ENCODE measurements at places on chromosomes 16 and 17.

- no peak for DNase-seq
Observed at GRCh38 chr17:83100220-83100852, 20.9 kb downstream of the METRNL start.

- DNase-seq: no peak
Observed at GRCh38 chr17:60959696-60960095, 282.0 kb downstream of the BCAS3 start.

DNA sequence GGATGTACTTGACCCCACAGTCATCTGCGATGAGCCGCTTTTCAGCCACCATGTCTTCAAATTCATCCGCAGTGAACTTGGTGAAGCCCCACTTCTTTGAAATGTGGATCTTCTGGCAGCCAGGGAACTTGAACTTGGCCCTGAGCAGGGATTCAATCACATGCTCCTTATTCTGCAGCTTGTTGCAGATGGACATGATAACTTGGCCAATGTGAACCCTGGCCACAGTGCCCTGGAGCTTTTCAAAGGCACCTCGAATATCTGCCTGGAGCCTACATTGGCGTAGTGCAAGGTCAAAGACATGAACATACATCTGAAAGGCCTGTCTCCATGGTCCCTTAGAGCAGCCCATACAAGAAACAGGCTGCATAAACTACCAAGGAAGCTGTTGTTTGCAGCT lies 1.8 kb upstream of the TENT4B start:
- DNase-seq: no peak

GRCh38 chr17:80504686-80505413 lies 28.4 kb upstream of the NPTX1 start:
- DNase-seq: no peak

- no peak for DNase-seq
Observed at GRCh38 chr17:63399856-63400255, 46.2 kb downstream of the CYB561 start.

GRCh38 chr17:28953444-28954118 lies 2.3 kb upstream of the PHF12 start:
- DNase-seq: peak; percentile 65

DNA sequence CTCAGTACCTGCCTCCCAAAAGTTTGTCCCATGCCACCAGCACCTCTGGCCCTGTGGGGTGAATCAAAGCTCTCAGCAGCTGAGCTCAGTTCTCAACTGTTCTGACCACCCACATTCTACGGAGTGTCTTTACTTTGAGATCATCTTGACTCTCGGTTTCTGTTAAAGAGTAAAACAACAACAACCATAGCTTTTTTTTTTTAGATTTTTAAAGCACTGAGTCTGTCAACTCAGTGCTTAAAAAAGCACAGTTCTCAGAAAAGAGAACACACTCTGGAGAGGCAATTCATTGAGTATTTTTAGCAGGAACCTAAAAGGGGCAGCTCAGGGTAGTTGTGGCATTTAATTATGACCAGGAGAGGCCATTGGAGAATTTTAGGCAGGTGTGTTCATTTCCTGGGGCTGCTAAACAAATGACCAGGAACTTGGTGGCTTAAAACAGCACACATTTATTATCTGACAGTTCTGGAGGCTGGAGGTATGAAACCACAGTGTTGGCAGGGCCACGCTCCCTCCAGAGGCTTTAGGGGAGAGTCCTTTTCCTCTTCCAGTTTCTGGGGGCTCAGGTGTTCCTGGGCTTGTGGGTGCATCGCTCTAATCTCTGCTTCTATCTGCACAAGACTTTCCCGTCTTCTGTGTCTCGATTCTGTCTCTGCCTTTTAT lies 6.7 kb upstream of the WFIKKN2 start:
- DNase-seq: no peak

GRCh38 chr16:60608971-60609370 lies 1427.3 kb downstream of the CDH8 start:
- DNase-seq: no peak

- DNase-seq: no peak
Observed at GRCh38 chr16:81283044-81283443, 31.7 kb upstream of the GAN start.

DNA sequence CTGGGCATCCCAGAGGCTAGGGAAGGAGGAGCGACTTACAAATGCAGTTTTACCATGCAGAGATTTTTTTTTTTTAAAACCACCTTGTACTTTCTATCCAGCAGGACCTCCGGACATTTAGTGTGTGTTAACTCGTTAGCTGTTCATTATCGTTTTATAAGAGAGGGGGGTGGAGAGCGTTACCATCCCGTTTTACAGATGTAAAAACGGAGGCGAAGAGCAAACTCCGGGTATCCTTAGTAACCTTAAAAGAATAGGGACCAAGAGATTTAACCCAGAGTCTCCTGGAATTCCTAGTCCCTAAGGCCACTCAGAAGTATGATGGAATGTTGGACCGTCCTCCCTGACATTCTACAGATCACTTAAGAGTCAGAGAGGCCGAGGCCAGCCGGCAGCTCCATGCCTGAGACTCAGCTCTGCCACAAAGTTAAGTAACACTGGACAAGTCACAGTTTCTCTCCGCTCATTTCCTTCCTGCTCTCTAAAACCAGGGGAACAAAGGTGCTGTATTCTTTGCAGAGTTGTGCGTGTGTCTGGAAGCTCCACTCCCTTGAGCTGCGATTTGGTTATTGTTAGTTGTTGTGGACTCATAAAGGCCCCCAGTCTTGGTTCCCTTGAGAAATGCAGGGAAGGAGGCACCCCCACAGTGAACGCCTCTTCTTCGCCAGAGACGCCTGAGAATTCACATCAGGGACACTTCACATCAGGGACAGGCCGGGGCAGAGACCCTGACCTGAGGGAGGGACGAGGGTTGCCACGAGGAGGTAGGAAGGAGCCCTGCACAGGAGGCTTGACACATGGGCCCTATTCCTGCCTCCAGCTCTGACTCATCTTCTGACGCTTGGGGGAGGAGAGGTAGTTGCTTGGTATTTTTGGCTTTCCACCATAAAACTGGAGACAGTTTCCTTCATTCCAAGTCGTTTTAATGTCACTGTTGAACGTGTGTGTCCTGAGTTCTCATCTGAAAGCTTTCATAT lies 1.2 kb downstream of the DUSP14 start:
- peak; percentile 30 for DNase-seq

GRCh38 chr17:30947796-30948195 lies 23.0 kb upstream of the RNF135 start:
- DNase-seq: no peak

DNA sequence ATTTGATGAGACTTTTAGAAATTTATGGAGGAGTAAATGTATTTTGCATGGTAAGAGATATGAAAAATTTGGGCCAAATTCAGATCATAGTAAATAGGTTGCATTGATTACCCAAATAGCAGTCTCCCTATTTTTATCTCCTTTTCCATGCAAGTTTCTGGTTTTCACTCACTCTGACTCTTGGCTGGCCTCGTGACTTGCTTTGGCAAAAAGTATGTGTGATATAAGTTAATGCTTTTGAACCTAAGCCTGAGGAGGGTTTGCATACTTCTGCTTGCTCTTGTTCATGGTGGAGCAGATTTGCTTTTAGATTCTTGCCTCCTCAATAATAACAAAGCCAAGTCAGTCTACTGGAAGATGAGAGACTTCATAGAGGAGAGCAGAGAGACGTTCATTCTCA lies 1045.9 kb upstream of the CDH8 start:
- no peak for DNase-seq

DNA sequence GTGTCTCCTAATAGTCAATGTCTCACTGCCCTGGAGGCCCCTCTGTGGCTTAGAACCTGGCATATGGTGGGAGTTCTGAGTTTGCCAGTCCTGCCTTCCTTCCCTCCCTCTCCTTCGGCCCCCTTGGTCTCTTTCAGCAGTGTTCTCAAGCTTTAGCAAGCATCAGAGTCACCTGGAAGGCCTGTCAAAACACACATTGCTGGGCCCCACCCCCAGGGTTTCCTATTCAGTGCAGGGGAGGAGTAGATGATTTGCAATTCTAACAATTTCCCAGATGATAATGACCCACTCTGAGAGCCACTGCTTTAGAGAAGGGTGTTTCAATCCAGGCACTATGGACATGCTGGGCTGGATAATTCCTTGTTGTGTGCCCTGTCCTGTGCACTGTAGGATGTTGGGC lies 26.4 kb upstream of the TMEM220 start:
- DNase-seq: no peak

- DNase-seq: no peak
Observed at GRCh38 chr16:28837672-28838557, 8.2 kb downstream of the TUFM start.

- DNase-seq: no peak
Observed at GRCh38 chr16:49378816-49379215, 5.2 kb downstream of the C16orf78 start.

GRCh38 chr16:85798901-85799496 lies 345 bp downstream of the EMC8 start:
- no peak for DNase-seq
